Pons (tissue), 1 donor: ENCODE measurements at places on chromosomes 3 and 15.

DNA sequence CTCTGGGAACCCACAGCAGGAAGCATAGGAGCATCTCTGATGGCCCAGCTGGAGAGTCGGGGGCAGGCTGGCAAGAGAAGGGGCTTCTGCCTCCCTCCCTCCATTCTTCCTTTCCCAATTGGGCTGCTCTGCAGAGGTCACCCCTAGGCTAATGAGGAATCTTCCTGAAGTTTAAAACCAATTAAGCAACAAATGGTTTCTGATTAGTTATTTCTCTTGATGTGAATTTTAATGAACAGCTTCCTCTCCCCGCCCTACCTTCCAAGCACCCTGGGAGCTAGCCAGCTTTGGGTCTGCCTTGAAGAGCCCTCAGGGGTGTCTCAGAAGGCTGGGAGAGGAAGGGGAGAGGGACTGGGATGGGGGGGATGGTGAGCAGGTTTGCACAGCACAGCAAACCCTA is 24.6 kb upstream of the HCN4 start:
- DNase-seq = no peak

DNA sequence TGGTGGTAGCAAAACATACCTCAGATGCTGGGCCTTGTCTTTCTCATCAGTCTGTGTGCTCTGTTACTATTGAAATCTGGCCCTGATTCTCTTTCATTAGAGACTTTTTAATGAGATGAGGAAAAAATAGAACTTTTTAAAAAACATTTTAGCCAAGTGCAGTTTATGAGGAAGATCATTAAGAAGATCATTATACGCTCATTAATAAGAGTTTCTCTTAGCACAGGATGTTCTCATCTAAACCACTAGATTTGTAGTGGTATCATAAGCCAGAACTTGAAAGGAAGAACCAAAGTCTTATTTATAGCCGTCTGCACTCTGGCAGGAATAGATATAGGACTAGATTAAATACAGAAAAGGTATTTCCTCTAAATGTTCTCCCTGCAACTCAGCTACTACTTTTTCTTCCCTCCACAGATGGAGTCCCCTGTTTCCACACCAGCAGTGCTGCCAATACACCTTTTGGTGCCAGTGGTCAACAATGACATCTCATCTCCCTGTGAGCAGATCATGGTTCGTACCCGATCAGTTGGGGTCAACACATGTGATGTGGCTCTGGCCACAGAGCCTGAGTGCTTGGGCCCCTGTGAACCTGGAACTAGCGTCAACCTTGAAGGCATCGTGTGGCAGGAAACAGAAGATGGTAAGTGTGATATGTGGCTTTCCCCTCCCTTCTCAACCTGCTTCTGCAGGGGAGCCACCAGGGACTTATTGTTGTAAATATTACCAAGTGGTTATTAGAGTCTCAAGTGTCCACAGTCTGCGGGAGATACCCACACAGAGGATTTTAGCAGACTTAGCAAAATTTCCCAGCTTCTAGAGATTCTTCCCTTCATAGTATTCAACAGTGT is 152.8 kb downstream of the RBPMS2 start:
- DNase-seq = no peak

DNA sequence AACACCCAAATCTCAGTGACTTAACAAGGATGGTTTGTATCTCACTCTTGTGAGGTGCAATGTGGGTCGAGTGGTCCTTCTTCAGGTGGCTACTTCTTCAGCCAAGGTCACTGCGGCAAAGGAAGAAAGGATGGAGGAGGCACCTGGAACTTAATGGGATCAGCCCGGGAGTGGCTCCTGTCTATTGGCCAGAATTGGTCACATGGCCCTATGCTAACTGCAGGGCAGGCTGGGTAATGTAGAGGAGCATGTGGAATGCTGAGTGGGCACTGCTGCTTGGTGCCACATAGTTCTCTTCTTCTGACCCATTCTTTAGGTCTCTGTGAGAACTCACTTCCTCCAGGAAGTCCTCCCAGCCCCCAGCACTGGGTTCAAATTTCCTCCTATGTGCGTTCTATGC is 20.3 kb upstream of the FAM3D start:
- no peak for DNase-seq

DNA sequence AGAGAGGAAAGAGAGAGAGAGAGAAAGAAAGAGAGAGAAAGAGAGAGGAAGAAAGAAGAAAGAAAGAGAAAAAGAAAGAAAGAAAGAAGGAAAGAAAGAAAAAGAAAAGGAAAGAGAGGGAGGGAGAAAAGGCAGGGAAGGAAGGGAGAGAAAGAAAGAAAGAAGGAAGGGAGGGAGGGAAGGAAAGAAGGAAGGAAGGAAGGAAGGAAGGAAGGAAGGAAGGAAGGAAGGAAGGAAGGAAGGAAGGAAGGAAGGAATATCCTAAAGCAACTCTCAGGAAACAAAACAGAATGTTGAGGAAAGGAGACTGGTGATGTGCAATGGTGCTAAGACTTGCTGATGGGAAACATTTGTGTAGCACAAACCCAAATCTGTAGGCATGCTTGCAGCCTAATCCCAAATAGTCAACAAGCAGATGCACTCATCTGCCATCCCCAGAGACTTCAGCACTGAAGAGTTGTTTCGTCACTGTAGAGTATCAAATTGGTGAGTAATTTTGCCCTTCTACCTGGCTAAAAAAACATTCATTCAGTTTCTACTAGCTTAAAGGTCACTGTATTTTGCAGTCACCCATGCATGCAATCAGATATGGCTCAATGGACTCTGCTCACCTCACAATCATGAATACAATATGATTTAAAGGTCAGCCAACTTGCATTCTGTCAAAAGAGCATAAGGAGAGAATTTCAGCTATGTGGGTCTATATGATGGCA is 480.3 kb downstream of the FGF12 start:
- DNase-seq = no peak
